T-helper 9 cell (primary cell): ENCODE measurements at places on chromosomes 12 and 14.
A peak's percentile ranks its signal among the peaks of the same experiment; 100 is the strongest.

- no peak for DNase-seq
Measured at GRCh38 chr12:17062267-17063036, 456.5 kb upstream of the LMO3 start.

DNA sequence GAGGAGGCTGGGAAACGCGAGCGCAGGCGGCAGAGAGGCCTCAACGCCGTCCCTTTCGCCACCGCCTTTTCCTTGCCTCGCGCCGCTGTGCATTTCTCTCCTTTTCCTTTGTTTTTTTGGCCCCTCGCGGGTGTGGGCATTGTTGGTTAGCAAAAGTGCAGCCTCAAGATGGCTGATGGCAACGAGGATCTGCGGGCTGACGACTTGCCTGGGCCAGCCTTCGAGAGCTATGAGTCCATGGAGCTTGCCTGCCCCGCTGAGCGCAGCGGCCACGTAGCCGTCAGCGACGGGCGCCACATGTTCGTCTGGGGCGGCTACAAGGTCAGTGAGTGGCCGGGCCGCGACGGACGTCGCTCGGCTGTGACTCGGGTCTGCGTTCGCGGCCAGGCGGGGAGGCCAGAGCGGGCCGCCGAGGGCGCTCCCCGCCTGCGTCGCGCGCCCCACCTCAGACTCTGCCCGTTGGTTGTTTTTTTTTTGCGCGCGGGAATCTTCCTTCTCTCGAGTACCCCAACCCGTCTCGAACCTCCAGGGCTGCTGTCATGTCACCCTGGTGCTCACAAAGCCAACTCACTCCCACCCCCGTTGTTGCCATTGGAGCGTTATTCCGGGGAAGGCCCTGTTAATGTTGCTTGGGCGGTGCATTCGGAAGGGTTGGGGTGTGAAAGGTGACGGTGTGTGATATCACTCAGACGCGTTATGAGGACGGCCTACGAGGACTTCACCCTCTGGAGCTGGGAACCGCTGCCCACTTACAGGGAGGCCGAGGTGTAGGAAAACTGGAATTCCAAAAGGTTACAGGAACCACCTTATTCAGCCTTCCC is 558 bp downstream of the KLHDC2 start:
- DNase-seq, result peak; percentile 56

GRCh38 chr14:95442016-95442632 is 74.3 kb downstream of the SYNE3 start:
- DNase-seq, result no peak

DNA sequence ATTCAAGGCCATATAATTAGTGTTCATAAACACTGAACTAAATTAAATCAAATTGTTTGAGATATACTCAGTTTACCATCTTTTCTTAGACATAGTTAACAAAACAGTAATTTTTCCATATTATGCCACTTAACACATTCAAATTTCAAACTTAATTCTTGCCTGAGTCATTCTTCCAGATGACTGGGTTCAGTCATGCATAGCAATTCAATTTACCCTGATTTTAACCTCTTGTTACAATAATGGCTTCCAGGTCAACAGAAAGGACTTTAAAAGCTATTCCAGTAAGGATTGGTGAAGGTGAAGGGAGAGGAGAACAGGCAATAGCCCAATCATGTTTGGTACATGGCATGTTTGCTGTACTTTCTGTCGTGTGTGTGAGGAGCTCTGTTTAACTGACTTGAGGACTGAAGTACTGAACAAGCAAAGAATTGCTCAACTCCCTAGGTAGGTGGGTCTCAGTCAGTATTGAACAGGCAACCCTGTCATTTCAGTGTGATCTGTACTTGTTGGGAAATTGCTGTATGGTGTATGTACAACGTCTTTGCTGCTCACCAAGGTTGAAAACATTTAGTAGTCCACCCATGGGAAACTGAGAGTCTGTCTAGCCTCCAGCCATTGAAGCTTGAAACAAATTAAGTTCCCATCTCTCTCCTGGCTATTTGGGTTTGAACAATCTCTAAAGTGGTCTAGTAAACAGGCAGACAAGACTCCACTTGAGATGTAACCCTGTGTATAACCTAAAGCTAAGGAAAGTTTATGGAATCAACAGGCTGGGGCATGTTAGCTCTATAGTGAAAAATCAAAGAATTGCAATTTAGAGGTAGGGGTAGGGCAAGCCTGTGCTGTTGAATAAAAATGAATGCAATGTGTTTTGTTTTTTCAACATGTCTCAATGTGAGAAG is 327.2 kb downstream of the BTG1 start:
- no peak for DNase-seq

- DNase-seq, result no peak
Measured at GRCh38 chr12:122402264-122402663, 20.2 kb downstream of the CLIP1 start.

- no peak for DNase-seq
Measured at GRCh38 chr14:43361751-43362150, 1145.3 kb downstream of the FSCB start.
